ENCODE measurements at places on chromosomes 6 and 20.

DNA sequence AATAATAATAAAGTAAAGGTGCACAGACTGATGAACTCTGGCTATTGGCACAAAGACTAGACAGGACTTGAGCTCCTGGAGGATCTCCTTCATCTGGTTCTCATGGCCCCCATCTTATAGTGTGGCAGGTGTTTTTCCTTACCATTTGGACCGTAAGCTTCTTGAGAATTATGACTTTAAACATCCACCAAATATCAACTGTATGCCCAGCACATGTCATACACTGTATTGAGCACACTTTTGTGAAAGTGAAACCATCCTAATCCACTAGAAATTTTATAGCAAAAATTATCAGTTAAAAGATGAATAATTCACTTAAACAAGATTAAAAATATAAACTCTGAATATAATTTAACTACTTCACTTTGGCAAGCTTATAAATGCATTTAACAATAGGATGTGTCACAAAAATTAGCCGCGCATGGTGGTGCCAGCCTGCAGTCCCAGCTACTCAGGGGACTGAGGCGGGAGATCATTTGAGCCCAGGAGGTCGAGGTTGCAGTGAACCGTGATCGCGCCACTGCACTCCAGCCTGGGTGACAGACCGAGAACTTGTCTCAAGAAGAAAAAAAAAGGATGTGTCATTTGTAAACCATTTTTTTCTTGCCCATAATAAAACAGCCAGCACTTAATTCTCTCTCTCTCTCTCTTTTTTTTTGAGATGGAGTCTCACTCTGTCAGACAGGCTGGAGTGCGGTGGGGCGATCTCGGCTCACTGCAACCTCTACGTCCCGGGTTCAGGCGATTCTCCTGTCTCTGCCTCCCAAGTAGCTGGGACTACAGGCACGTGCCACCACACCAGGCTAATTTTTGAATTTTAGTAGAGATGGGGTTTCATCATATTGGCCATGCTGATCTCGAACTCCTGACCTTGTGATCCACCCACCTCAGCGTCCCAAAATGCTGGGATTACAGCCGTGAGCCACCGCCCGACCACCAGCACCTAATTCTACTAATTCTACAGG lies 9.1 kb downstream of the HIVEP2 start:
- DNase-seq: no peak

DNA sequence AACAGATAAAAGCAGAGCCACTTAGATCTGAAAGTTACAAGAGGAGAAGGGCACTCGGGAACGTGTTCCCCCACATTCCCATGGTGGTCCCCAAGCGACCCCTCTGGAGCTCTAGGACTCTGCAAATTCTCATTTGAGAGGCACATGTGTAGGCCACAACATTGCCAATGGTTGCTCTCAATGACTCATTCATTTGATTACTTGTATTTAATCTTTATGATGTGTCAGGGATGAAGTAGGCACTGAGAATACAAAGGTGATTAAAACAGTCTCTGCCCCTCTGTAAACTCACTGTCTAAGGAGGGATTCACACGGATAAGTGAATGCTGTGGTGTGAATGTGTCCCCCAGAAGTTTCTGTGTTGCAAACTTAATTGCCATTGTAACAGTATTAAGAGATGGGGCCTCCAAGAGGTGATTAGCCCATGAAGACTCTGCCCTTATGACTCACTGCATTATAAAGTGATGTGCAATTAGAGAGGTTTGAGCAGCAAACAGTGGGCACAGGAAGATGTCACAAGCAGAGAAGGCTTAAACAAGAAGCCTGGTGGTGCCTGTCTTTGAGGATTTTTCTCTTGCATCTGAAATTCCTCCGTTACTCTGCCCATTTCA lies 34.0 kb upstream of the TRAM2 start:
- DNase-seq: no peak

DNA sequence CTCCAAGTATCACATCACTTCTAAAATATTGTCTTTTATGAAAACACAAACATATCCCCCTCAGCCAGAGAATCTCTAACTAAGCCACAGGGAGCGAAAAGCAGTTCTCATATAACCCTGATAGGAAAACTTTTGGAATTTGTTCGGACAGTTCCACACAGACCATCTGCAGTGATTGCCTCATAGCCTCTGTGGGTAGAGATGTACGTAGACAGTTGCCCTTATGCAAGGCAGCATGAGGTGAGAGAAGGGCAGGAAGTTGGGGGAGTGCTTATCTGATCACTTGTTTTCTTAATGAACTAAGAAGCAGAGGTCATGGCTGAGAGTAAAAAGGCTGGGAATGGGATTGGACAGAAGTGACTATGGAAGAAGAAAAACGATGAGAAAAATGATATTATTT lies 39.6 kb downstream of the SLC23A2 start:
- DNase-seq: no peak

DNA sequence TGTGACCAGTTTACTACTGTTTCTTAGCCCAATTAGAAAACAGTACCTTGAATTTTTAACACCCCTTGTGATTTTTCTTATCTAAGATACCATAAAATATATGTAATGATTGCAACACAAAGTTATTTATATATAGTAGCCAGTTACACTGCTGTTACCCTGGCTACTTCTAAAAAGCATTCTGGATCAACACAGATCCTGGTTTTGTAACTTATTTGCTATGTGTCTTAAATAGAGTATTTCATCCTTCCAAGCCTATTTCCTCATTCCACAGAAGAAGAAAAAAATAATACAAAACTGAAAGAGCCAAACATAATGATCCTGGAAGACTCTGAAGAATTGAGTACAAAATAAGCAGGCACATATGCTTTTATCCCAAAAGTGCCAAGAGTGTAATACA lies 19.0 kb upstream of the GSTA4 start:
- no peak for DNase-seq

DNA sequence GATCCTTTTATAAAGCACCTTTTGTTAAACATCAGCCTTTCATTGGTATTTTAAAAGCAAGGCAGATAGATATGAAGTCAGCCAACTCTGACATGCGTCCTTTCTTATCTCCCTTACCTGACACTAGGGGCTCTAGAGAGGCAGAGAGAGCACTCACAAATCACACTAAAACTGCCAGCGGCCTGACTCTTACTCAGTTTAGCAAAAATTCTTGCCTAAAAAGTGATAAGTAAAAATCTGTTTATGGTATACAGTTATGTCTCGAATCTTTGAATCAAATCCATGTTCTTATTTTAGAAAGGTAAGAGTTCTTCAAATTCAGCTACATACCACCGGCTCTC lies 10.4 kb upstream of the TDRD6 start:
- peak; percentile 62 for DNase-seq

DNA sequence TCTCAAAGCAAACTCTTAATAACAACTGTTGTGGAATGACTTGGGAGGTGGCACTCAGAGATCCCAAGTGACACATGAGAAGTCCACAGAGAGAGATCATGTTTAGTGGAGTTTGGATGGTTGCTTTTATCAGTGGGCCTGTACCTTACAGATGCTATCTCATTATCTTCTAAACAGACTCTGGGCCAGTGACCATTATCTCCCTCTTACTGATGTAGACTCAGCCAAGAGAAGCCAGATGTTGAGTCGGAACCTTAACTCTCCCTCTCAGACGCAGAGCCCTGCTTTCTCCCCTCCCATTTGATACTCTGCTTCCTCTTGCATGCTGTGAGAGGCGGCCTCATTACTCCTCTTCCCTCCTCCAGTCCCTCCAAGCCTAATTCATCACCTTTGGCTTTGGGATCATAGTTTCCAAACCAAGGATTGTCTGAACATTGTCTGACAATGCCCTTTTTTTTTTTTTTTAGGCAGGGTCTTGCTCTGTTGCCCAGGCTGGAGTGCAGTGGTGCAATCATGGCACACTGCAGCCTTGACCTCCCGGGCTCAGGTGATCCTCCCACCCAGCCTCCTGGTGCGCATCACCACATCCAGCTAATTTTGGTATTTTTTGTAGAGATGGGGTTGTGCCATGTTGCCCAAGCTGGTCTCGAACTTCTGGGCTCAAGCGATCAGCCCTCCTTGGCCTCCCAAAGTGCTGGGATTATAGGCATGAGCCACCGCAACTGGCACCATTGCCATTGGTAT lies 4.5 kb upstream of the DDR1 start:
- DNase-seq: no peak

DNA sequence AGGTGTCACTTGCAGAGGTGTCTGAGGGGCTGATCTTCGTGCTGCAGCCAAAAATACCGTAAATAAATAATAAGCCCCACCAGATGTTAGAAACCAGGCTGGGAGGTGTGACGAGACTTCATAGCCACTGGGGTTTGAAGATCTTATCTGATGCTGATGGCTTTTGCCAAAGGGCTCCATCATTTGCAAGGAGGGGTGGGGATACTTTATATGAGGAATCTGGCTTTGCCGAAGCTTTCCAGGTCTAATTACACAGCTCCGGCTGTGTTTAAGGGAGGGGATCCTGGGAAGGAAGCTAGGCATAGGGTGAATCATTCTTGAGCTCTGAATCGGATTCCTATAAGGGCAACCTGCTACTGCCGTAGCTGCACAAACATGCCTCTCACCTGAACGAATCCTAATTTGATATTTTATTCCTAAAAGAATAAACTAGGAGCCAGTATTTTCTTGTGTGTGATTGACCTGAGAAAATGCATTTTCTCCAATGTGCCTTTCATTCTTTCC lies 249.6 kb downstream of the SOD2 start:
- DNase-seq: no peak

- DNase-seq: no peak
Measured at GRCh38 chr20:59940956-59941294, 736 bp downstream of the FAM217B start.
